Gastroesophageal sphincter (tissue), 4 donors: ENCODE measurements at places on chromosomes 2 and 18.

DNA sequence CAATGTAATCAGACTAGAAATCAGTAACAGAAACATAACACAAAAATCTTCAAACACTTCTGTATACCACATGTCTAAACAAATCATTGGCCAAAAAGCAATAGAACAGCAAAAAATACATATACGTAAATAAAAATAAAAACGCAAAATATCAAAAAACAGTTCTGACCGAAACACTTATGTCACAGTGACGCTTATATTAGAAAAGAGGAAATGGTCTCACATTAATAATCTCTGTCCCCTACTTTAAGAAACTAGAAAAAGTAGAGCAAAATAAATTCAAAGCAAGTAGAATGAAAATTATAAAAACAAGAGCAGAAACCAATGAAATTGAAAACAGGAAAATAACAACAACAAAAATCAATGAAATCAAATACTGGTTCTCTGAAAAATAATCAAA, 41.9 kb downstream of the TMEM131 start:
- ATAC-seq = no peak

DNA sequence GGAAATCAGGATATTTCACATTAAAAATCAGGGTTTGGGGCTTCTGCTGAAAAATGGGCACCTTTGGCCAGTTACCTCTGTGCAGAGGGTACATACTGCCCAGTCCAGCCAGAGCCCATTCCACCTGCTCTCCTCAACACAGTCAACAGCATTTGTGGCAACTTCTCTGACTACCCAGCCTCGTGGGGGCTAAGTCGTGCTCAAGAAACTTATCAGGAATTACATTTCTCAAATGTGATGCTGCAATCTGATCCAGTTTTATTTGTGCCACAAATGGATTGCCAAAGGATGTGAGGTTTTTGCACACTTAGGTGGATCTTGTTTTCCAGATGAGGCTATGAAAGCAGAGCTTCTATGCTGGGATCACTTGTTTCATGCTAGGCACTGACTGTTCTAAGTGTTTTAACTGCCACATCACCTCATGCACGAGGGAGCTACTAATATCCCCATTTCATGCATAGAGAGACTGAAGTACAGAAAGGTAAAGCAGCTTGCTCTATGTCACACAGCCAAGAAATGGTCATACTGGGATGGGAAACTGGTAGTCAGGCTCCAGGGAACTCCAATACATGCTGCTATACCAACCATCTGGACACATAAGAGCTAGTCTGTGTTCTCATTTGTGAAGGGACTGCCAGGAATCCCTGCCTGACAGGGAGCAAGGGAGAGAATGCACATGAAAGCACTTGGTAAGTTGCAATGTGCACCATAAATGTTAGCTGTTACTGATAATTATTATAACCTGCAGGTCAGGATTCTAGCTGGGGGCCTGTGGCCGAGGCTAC, 89.0 kb upstream of the HK2 start:
- ATAC-seq = no peak

DNA sequence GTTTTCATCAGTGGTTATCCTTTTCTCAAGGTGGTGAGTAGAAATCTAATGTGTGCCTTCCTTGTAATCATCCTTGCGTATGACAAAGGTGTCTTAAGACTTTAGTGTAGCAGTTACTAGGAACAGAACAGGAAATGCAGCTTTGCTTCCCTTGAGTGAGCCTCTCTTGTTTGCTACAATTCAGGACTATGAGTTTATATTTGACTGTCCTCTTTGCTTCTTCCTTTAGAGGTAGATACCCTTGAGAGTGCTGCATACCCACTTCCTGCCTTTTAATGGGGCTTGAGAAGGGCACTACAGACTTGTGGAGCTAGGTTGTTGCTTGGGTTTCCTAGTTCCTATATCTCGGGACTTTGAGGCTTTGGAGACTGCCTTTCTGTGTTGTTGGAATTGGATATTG, 3.8 kb downstream of the KCNJ13 start:
- no peak for ATAC-seq

DNA sequence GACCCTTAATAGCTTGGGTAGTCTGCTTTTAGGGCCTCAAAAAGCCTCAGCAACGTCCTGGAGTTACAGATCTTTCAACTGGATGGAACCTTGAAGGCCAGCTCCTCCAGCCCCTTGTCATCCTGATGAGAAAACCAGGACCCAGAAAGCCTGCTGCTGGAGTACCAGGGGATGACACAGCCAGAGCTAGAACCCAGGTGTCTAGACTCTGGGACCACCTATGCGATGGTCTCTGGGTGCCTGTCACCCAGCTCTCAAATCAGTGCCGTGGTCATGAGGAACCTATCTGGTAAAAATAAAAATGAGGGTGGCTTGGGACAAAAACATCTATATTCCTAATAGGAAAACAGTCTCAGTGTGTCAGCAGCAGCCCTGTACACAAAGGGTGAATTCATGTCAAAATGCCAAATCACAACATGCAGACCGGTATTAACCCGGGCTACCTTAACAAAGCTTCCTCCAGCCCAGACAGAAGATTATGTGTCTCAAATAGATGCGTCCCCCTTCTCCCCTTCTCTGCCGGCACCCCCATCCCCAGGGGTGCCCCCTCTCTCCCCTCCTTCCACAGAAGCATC, 28.5 kb downstream of the SMAD7 start:
- no peak for ATAC-seq

- ATAC-seq = no peak
Measured at GRCh38 chr2:215060861-215061536, 77.4 kb downstream of the ABCA12 start.

GRCh38 chr18:28075501-28075900, 101.4 kb downstream of the CDH2 start:
- no peak for ATAC-seq

DNA sequence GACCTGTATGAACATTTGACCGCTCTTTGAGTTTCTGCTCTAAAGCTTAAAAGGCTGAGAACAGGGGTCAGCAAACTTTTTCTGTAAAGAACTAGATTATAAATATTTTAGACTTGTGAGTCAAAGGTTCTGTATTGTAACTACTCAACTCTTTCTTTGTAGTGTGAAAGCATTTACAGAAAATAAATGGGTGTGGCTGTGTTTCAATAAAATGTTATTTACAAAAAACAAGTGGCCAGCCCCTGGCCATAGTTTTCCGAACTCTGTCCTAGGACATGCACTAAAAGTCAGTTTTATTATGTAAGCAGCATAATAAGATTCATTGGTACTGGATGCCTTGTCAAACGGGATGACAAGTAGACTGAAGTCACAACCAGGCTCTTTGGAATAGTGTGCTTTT, 434.9 kb downstream of the ZEB2 start:
- ATAC-seq = no peak
